T-helper 9 cell (primary cell): ENCODE measurements at places on chromosomes 1 and 21.
A peak's percentile ranks its signal among the peaks of the same experiment; 100 is the strongest.

DNA sequence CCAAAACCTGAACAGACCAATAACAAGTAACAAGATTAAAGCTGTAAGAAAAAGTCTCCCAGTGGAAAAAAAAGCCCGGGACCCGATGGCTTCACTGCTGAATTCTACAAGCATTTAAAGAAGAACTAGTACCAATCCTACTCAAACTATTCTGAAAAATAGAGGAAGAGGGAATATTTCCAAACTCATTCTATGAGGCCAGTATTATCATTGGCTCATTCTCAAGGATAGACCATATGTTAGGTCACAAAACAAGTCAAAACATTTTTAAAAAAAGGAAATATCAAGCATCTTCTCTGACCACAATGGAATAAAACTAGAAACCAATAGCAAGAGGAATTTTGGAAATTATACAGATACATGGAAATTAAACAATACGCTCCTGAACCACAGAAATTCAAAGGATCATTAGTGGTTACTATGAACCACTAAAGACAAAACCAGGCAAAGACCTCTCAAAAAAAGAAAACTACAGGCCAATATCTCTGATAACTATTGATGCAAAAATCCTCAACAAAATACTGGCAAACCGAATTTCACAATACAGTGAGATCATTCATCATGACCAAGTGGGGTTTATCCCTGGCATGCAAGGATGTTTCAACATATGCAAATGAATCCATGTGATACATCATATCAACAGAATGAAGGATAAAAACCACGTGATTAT, 13.9 kb upstream of the IL20 start:
- DNase-seq = no peak

DNA sequence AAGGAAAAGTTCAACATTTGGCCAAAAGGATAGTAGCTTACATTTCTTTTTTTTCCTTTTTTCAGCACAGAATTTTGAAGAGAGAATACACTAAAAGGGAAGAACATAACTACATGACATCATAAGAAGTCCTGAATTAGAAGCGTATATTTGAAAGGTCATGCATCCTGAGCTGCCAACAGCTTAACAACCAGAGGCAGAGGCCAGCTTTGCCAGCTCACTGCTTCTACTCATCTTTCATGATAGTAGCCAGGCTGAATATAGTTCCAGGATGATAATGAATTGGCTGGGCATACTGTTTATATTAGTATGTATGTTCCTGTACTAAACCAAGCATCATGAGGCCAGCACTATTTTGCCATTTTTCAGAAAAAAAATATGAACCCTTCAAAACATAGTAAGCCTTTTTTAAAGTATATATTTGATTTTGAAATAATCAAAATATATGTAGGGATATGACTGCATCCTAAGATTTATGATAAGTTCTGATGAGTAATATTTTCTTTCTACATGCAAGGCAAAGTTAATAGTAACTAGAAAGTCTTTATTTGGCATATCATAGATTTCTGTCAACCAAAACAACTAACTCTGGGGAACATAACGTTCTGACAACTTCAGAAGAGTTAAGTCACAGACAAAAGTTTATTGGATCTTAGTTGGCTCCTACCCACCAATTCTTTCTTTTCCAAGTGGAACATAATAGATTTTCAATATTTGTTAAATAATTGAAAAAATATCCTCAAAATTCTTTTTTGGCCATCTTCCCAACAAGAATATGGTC, 123.2 kb downstream of the DPYD start:
- DNase-seq = no peak

DNA sequence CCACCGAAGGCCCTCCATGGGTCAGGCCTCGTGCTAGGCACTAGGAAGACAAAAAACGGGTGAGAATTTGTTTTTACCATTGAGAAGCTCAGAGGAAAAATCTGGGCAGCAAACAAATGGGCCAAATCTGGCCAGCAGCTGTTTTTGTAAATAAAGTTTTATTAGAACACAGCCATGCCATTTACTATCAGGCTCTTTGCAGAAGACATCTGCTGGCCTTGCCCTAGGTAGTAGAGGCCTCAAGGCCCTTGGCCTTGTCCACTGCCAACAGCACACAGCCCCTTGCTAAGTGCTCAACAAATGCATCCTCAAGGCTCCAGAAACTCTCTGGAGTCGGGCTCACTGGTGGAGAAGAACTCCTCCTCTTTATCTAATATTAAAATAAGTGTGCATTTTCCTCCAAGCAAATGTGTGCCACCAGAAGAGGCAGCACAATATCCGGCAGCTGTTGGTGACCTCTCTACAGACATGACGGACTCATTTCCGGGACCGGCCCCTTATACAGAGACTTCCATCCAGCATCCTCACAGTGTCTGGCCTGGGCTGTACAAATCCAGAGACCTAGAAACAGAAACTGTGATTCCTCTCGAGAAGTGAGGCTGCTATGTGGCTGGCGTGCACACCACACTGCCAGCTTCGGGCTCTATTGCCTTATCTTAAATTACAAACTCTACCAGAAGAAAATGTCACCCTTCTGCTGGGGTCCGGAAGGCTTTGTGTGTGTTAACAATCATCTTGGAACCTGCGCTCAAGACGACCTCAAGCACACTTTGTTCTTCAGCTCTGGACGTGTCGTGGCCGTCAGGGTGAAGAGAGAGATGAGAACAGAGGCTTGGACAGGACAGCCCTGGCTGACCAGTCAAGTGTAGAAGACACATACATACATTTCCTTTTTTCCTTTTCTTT, 203.9 kb downstream of the TOMM20 start:
- no peak for DNase-seq

- DNase-seq = no peak
These were observed 15.1 kb upstream of the TENT5B start for GRCh38 chr1:27027575-27028250.

DNA sequence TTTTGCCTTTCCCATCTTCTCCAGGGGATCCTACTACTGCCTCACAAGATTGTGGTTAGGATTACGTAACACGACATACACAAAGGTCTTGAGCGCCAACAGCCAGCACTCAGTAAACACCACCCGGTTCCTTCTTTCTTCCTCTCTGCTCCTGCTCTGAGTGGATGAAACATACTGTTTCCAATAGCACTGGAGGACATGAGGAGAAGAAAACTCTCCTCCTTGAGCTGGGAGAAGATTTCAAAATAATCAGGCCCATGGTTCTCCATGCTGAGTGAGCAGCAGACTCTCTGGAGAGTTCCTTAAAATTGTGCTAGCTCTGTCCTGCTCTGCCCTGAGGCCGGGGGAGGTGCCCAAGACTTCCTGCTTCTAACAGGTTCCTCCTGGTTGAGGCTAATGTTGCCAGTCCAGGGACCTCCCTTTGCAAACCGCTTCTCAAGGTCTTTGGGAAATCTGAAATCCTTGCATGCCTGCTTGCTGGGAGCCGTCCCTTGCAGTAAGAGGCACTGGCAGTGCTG, 29.4 kb upstream of the MX1 start:
- DNase-seq = no peak

DNA sequence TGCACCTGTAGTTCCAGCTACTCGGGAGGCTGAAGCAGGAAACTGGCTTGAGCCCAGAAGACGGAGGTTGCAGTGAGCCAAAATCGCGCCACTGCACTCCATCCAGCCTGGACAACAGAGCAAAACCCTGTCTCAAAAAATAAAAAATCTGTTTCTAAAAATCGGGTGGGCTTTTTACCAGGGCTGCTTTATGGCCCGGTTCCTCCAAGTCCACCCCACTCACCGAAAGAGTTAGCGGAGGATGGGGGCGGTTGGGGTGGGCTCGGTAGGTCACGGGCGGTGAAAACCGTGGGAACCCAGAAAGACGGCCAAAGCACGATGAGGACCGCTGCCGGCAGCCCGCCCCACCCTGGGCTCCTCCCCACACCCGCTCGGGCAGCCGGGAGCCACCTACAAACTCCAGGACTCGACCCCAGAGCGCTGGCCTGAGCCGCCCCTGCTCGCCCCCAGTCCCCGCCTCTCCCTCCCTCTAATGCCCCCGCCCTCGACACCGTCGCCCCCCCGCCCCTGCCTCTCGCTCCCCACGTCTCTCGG, 846 bp upstream of the PER3 start:
- no peak for DNase-seq

DNA sequence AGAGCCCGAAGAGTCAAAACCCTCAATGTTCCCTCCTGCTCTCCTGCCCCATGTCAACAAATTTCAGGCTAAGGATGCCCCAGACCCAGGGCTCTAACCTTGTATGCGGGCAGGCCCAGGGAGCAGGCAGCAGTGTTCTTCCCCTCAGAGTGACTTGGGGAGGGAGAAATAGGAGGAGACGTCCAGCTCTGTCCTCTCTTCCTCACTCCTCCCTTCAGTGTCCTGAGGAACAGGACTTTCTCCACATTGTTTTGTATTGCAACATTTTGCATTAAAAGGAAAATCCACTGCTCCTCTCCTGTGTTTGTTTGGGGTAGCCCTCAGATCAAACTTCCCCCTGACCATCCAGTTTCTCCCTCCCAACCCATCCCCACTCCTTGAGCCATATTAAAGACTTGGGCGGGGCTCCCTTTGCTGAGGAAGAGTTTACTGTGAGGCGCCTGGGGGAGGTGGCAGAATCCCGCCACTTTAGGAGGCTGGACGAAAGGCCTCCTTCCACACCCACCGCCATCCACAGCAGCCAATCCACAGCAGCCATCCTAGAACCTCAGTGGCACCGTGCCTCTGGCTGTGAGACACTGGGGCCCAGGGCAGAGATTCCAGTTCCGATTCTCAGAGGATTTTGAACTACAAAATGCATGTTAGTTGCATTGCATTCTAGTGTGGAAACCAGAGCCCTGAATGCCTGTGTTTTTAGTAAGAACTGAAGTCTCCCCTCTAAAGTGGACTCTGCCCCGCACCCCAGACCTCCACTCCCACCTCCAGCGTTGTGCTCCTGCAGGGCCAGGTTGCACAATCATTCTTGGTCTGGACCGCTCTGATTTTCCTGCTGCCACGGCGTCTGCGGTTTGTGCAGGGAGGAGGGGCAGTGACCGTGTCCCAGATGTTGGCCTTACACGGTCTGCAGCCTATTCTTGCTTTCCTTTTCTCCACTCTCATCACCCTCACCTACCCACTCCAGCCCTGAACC, 3.0 kb downstream of the OLFML3 start:
- no peak for DNase-seq

GRCh38 chr21:16376673-16377072, 646.9 kb downstream of the USP25 start:
- no peak for DNase-seq

- DNase-seq = peak; percentile 53
These were observed 16.6 kb upstream of the RNF19B start for GRCh38 chr1:32981003-32981901.

GRCh38 chr1:183914891-183915290, 110.0 kb downstream of the RGL1 start:
- DNase-seq = no peak

GRCh38 chr21:45088729-45089128, 14.3 kb downstream of the ADARB1 start:
- no peak for DNase-seq

DNA sequence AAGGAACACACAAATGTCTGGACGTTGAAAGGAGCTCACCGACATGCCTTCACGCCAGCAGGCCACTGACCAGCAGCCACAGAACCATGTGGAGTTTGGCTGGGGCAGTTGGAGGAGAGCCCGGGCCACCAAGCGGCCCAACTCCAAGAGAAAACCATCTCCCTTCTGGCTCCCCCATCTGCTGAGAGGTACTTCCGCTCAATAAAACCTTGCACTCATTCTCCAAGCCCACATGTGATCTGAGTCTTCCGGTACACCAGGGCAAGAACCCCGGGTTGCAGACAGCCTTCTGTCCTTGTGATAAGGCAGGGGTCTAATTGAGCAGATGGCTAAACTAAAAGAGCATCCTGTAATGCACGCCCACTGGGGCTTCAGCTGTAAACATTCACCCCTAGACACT, 24.4 kb downstream of the RGS4 start:
- DNase-seq = no peak

GRCh38 chr1:29961293-29962059, 725.2 kb downstream of the PTPRU start:
- DNase-seq = no peak

DNA sequence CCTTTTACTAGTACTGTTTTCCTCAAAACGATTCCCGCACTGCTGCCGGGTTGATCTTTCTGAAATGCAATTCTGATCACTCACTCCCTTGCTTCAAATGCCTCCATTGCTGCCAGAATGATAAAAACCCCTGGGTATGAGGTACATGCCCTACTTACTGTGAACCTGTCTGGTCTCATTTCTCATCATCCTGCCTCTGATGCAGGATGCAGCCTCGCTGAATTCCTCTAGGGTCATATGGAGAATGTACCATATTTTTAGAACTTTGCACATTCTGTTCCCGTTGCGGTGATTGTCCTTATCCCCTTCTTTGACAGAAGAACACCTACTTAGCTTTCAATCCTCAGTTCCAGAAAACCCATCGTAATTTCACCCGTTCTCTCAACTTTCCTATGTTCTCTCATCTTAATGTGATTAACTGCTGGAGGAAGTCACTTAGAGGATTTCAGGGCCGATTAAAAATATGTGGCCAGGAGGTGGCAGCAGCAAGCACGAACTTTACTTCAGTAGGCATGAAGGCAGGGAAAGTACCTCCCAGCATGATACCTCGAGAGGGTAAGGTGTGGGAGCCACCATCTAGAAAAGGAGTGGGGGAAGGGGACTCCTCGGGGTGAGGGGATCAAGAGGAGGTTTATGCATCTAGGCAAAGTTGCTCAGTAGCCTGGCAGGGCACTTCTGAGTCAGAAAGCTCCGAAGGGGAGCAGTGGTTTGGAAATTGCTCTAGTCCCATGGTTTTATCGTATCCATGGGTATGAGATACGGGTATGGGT, 361.5 kb upstream of the ZP4 start:
- DNase-seq = no peak
